ENCODE measurements at places on chromosomes 12 and 14.

- DNase-seq: no peak
Observed at GRCh38 chr14:68703093-68703492, 89.8 kb downstream of the ZFP36L1 start.

DNA sequence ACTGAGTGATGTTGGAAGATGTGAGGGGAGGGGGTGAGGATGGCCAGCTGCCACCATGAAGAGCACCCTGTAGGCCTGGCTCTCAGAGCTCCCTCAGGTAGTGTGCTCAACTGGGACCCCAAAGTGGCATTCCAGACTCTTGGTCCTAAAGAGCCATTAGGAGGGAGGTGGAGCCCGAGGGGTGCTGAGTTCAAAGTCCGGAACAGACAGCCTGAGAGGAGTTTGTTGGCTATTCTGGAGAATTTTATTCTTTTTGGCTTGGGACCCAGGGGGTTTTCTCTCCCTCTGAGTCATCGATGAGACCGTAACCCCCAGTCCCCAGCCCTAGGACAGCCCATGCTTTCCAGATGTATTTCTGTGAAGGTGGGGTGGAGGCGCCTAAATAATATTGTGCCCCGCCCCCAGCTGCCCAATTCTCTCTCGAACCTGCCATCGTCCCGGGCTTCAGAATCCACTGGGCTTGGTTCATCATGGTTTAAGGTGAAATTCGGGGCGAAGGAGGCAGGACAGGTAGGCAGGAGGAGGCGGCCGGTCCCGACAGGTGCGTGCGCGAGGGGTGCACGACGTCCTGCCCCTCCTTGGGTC, 690 bp upstream of the RBP5 start:
- DNase-seq: no peak

- no peak for DNase-seq
Observed at GRCh38 chr14:58836303-58836974, 198.7 kb downstream of the DACT1 start.

DNA sequence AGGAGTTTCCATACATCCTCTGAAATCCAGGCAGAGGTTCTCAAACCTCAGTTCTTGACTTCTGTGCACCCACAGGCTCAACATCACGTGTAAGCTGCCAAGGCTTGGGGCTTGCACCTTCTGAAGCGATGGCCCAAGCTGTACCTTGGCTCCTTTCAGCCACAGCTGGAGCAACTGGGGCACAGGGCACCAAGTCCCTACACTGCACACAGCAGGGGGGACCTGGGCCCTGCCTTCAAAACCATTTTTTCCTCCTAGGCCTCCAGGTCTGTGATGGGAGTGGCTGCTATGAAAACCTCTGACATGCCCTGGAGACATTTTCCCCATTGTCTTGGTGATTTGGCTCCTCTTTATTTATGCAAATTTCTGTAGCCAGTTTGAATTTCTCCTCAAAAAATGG, 10.6 kb downstream of the AREL1 start:
- DNase-seq: no peak

DNA sequence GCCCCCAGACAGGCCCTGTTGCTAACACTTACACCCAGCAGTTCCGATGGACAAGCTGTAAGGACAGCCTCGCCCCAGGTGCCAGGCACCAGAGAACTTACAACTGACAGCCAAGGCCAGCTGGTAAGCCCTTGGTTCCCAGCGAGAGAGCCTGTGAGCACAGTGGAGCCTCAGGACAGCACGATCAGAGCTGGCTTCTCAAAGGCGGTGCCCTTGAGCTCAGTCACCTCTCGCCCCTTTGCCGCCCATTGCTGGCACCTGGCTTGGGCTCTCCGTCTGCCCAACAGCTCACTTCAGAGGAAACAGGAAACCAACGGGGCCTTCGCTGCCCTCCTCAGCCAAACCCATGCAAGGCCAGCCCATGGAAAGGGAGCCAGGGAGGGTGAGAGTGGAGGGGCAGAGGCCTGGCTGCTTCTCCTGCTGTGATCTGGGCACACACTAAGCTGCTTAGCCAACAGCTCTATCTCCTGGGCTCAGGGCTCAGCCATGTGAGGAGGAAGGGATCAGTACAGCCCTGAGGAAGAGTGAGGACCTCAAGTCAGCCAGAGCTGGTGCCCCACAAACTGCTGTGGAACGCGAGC, 98.5 kb downstream of the SINHCAF start:
- DNase-seq: no peak

GRCh38 chr12:103712216-103712615, 125.1 kb downstream of the STAB2 start:
- no peak for DNase-seq

DNA sequence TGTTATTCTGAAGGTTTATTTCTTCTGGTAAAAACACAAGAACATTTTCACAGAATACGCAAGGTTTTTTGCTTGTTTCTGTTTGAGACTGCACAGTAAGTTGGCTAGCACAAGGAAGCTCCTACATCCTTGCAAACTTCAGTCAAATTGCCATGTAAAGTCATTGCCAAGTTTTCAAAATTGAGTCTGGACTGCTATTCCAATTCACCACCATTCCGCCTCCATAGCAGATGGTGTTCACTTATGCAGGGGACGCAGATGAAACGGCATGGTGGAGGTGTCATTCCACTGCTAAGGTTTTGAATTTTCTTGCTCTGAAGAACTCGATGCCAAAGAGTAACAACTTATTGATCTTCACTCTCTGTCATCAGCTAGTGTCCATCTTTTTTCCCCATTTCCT, 303.9 kb upstream of the SYT1 start:
- DNase-seq: no peak

DNA sequence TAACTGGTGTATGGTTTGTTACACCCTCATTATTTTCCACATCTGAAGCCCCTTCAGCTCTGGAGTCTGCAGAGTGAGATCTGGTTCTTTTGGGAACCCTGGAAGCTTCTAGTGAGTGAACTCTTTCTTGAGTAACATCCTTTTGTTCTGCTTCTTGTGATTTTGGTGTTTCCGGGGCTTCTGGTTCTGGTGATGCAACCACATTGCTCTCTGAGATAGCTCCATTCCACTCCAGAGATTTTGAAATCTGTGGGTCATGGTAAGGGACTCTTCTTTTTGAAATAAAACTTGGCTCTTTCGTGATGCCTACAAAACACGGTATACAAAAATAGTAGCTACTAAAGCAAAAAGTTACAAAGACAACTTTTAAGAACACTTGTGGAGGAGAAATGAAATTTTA, 5.4 kb downstream of the MDM1 start:
- no peak for DNase-seq

DNA sequence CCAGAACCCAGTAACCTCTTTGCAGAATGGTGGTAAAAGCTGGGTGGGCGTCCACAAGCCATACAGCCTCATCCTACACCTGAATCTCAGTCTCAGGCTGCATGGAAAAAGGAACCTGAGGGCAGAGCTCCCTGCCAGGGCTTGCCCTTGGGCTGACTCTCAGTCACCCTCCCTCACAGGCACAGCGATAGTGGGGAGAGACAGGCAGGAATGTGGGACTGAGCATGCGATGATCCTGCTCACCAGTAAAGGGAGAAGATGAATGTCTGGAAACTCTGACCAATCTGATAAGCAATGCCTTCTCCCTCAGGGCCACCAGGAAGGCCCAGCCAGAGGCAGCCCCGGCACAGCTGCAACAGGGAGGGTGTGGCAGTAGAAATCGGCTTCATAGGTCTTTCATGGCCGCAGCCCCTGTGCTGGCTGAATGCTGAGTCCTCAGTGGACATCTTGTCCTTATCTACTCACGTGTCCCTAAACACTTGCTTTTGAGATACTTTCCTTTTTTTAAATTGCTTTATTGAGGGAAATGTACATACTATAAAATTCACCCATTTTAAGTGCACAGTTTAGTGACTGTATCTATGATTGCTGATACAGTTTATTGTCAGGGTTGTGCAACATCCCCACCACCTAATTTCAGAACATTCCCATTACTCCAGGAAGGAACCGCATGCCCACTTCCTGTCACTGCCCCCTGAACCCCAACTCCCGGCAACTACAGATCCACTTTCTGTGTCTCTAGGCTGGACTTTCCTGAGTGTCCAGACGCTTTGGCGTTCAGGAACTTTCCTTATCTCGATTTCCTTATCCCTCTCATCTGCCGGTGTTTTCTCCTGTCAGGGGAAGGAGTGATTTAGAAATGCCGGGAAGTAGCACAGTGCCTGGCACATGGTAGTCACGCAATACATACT, 258.1 kb downstream of the PCNX1 start:
- DNase-seq: no peak

DNA sequence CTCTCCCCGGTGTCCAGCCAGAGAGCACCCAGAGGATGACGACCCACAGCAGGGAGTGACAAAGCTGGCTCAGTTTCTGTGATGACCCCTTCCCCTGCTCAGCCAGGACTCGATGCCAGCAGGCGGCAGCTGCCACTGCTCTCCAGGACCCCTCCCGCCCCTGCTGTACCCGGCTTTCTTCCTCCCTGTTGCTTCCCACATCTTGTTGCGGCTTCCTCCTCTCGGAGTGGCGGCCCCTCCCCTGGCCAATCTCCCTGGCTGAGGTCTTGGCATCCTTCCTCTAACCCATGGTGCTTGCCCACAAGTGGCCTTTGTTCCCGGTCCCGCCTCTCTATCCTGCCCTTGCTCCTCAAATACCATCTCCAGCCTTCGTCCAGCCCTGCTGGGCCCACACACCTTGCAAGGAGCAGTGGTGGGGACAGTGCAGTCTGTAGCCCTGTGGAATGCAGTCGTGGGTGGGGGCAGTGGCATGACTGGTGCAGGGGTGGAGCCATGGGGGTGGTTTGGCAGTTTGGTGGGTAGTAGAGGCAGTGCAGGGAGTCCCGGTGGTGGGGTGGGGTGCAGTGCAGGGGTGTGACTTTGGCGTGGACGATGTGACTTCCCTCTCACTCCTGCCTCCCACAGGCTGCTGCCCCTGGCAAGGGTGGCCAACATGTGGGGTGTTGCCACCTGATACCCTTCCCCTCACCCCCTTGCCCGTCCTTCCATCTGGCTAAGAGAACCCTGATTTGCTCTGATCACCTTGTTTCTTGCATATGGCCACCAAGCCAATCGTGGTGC, 16.3 kb upstream of the BEGAIN start:
- DNase-seq: no peak

DNA sequence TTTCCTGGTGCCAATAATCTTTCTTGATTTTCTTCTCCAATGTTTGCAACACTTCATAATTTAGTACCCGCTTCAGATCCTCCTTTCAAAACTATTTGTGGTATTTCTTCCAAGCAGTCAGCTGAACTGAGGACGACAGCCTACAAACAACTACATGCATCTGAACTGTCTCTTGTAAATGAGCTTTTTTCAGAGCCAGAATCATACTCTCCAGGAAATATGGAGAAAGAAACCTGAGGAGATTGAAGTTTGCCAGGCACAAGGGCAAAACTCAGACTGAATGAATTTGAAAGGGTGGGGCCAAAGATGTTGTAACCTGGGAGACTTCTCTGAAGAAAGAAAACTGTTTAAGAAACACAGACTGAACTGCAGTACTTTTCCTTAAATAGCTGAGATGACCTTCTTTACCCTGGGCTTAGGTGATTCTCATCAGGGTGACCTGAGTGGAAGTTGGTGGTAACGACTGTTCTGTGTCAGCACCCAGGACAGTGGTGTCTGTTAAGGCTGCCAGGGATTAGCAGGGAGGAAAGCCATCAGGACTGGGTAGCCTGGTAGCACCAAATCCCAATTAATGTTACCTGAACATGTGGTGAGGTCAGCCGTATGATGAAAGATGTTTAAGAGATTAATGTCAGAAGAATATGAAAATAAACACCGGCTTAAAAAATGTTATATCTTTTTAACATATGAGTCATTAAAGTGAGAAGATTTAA, 95.0 kb downstream of the TGFB3 start:
- no peak for DNase-seq

GRCh38 chr14:34060651-34060999, 109.8 kb upstream of the EGLN3 start:
- DNase-seq: no peak

GRCh38 chr14:49134940-49135339, 451.2 kb downstream of the RPS29 start:
- DNase-seq: no peak

- no peak for DNase-seq
Observed at GRCh38 chr12:56988207-56988739, 18.1 kb downstream of the ZBTB39 start.

GRCh38 chr12:26416550-26416949, 221.2 kb downstream of the SSPN start:
- DNase-seq: no peak

GRCh38 chr12:24894879-24895278, 54.0 kb downstream of the BCAT1 start:
- DNase-seq: no peak

GRCh38 chr12:50217202-50217601, 50.0 kb upstream of the CERS5 start:
- DNase-seq: no peak

DNA sequence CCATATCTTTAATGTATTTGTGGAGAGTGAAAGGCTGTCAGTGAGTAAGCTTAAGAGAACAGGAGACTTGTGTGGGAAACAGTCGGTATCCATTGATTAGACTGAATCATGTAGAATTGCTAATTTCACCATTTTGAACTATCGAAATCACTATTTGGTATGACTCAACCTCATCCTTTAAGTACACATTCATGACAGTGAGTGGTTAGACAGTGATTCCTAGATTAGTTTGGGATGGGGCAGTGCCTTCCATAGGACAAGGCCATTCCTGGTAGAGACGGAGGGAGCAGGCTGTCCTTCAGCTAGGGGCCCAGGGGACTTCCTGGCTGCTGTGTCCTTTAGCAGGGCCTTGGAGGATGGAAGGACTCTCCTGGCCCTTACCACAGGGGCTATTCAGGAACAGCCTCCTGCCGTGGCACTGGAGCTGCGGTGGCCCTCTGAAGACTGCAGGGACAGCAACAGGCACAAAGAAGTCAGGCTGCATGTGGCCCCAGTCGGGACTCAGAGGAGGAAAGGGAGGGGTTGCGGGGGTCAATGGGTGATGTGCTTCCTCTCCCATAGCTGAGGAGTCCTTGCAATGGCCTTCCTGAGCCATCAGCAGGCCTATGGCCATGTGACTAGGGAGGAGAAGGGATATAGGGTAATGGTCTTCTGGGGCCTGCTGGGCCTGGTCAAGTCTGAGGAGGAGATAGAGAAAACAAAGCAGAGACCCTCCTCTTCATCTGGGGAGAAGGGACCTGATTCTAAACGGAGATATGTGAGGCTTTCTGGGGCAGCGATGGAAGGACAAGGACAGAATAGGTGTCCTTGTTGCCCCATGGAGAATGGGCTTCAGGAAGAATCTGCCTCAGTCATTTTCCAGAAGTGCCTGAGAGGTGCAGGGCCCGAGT, 11.2 kb downstream of the SERPINA1 start:
- DNase-seq: no peak

GRCh38 chr14:74735125-74735524, 22.2 kb downstream of the FCF1 start:
- DNase-seq: no peak

DNA sequence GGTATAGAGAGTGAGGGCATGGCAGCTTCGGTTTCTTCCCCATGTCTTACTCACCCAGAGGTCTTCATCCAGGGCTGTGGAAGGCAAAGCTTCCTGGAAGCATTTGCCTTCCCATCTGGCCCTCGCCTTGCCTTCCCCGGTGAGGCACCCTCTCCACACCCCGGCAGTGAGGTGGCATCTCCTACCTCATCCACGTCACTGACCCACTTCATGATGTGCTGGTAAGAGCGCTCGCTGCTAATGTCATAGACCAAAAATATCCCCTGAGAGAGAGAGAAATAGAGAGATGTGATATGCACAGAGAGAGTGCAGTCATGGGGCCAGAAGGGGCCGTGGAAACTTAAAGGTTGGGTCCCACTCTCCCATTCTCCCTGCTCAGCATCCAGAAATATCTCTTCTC, 8.3 kb upstream of the GPX2 start:
- no peak for DNase-seq

- DNase-seq: no peak
Observed at GRCh38 chr12:122878780-122879612, 16.9 kb downstream of the VPS37B start.

All from Panc1 (cell line).